ENCODE measurements at places on chromosomes 2 and 18. TPM values are rescaled to one million over a fixed set of nuclear protein-coding genes. Genes with fewer than 3 reads are reported as not detected.

GRCh38 chr2:177592397-177592796, 199.8 kb downstream of the AGPS start:
- no peak for DNase-seq

DNA sequence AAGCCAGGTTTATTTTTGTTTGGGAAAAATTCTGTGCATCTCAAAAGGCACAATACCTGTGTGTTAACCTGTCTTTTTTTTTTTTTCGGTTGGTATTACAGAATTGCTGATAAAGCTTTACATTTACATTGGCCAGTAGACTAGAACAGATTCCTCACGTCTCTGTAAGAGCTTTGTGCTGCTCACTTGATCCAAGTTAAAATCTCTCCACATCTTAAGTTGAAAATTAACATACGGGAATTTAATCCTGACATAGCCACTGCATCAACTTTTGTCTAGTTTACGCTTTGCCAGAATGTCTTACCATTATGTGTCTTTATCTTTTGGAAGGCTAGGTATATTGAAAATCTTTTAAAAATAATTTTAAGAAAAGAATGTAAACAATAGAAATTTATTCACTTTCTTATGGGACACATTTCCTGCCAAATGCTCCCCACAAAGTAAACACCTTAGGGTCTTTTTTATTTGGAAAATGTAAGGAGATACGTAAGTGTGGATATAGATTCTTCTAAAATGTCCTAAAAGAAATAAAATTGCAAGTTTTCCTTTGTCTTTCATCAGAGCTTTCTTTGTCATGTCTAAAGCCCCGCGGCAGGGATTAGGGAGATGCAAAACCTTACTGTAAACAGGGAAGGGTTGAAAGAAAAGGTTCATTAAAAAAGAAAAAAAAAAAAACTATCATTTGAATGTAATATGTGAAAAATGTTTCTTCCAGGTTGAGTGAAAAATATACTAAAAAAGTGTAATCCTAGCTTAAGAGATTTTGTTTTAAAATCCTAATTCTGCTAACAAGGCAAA, 912.8 kb downstream of the NRXN1 start:
- no peak for DNase-seq

DNA sequence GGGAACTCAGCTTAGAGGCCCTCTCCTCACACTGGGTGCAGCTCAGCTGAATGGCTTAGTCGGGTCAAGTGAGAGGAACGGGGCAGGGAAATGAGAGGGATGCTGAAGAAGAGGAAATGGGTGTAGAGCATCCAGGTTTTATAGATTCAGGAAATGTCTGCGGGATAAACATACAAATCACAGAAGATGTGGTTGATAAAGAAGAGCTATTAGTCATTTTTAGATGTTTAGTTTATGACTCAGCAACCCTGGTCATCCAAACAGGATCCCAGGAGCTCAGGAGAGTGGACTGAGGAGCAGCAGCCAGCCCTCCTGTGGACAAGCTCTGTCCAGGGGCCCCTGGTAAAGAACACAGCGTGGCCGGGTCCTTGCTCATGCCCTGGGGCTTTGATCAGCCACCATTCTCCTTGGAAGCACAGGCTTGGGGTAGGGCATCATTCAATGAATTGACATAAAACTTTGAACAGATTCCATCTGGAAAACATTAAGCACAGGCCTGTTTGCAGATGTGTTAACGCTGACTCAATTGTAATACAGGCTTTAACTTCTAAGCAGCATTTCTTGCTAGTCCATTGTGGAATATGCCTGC, 83.0 kb downstream of the NPAS2 start:
- DNase-seq: no peak

DNA sequence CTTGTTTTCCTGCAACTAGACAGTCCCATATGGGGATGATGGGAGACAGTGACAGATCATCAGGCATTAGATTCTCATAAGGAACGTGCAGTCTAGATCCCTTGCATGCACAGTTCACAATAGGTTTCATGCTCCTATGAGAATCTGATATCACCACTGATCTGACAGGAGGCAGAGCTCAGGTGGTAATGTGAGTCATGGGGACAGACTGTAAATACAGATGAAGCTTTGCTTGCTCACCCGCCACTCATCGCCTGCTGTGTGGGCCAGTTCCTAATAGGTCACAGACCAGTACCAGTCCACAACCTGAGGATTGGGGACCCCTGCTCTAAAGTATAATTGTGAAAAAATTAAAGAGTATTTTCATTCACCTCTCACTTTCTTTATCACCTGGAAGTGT, 23.6 kb upstream of the RAB1A start:
- DNase-seq: no peak

GRCh38 chr18:54023471-54023870, 201.0 kb downstream of the MBD2 start:
- DNase-seq: no peak

DNA sequence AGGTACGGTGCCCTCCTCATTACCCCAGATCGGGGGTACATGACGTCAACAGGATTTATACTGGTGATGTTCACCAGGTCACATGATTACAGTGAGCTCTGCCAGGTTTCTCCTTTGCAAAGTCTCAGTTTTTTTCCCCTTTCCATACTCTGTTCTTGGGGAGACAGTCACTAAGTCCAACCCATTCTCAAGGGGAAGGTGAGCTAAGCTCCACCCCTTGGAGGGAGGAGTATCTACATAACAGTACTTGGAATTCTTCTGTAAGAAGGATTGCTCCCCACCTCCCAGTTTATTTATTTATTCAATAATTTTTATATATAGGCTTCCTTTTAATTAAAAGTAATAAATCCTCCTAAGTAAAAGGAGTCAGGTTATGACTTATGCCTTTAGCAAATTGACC, 34.1 kb upstream of the SOS1 start:
- DNase-seq: no peak

GRCh38 chr18:13454363-13455150, 236.0 kb downstream of the LDLRAD4 start:
- no peak for DNase-seq

GRCh38 chr2:12835733-12836132, 119.0 kb downstream of the TRIB2 start:
- DNase-seq: no peak

DNA sequence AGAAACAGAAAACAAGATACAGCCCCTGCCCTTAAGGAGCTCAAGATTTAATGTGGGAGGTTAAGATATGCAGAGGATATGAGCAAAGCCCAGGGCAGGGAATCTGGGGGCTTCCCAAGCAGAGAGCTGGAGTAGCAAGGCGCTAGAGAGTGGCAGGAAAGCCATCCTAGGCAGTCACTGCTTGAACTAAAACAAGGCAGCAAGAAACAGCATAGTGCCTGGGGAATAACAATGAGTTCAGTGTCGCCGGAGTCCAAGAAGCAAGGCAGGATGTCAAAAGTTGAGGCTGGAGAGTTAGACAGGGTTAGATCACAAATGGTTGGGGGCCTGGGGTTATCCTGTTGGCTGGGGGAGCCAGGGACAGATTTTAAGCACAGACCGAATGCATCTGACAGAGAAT, 24.6 kb downstream of the CDH2 start:
- no peak for DNase-seq

DNA sequence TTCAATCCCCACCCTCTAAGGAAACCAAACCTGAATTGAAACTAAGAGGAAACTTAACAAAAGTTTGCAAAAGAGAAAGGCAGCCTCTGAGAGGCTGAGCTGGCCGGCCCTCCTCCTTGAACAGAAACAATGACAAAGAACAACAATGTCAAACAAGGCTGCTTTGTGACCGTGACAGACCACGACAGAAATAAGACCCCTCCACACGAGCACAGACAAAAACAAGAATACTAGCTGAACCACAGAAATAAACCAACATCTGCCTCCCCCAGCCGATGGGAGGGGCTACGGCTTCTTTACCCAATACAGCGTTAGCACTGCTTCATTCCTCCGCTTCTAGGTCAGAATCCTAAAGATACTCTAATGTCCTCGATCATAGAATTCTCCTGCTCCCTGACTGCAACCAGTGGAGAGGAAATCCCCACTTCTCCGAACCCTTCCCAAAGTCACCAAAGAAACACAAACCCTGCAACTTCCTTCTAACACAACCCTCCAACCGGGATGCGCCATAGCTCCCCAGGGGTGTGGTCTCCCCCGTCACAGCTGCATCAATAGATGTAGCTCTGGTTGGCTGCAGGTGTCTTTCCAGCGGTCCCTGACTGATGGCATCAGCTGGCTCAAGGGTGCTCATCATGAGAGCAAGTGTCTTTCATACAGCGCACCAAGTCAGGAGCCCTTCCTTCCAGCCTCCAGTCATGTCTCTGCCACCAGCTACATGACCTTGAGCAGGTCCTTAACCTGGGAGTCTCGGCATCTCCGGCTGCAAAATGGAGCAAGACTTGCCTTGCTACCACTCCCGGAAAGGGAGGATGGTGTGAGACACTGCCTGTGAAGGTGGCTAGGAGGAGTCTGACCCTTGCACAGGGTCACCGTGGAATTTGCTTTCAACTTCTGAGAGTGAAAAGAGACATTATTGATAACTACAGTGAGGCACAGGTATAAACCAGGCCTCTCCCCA, 198.6 kb downstream of the HAUS1 start:
- peak; percentile 64 for DNase-seq

- DNase-seq: no peak
These were observed 28.2 kb downstream of the TUBB6 start for GRCh38 chr18:12336171-12336613.

DNA sequence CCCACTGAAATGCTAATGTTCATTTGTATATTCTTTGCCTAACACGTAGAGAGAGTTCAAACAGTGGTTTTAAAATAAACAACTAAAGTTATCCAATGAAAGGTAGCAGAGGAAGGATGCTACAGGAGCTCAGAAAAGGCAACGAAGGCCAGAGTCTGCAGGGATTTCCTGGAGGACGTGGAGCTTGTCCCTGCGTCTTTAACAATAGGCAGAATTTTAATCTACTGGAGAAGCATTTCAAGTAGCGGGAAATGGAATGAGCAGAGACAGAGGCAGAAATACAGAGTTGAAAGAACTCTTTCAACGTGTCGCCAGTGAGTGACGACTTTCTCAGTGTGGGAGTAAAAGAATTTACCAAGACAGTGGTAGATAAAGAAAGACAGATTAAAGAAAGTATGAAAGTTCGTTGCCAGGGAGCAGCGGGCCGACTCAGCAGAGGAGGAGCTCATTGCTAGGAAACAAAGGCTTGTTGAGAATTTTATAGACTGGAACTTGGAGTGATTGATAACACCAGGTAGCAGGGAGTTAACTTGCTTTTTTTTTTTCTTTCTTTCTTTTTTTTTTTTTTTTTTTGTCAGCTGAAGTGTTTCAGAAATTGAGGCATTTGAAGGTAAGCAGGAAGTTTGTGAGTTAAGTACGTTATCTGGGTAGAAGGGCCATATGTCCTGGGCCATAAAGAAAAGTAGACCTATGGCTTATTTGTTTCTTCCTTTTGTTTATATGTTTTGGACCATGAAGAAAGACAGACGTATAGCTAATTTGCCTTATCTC, 625 bp upstream of the NBAS start:
- DNase-seq: no peak

GRCh38 chr2:239855863-239856587, 169.1 kb downstream of the NDUFA10 start:
- no peak for DNase-seq

GRCh38 chr2:66694087-66694860, 259.3 kb downstream of the MEIS1 start:
- DNase-seq: no peak

GRCh38 chr2:170818036-170818751, 1.5 kb downstream of the GAD1 start:
- no peak for DNase-seq

GRCh38 chr2:9803023-9803805, 40.1 kb upstream of the TAF1B start:
- no peak for DNase-seq

DNA sequence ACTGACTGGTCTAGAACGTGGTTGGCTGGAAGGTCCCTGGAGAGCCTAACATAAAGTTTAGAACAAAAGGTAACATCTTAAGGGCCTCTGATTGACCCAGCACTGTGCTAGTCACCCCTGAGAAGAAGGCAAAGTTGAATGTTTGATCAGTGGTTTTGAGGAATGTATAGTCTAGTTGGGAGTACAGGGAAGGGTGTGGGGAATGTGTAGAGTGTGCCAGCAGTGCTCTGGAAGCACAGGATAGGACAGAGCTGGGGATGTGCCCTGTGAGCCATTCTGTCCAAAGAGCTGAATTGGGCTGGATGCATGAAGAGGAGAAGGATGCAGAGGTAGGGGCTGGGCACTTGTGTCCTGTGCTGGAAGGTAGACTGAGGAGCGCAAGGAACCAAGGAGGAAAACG, 41.0 kb upstream of the DOCK10 start:
- no peak for DNase-seq

Gene UGT1A5
- total RNA-seq: not detected

Gene AQP4
- not detected for total RNA-seq

Gene GDF7
- total RNA-seq: 1.2 TPM

Gene DSC1
- not detected for total RNA-seq

Gene CHRND
- not detected for total RNA-seq

Gene WDR12
- total RNA-seq: 50.5 TPM

Gene MRPL44
- total RNA-seq: 19.2 TPM
